Midbrain (tissue), 1 donor: ENCODE measurements at places on chromosomes 4 and X.

GRCh38 chrX:95733426-95733825, 951.2 kb upstream of the DIAPH2 start:
- no peak for DNase-seq

- no peak for DNase-seq
These were observed 20.4 kb downstream of the FAM184B start for GRCh38 chr4:17761062-17761461.

GRCh38 chr4:138650929-138651448, 364.6 kb upstream of the NOCT start:
- no peak for DNase-seq

- DNase-seq = no peak
These were observed 35.3 kb downstream of the C4orf54 start for GRCh38 chr4:99622341-99622740.

DNA sequence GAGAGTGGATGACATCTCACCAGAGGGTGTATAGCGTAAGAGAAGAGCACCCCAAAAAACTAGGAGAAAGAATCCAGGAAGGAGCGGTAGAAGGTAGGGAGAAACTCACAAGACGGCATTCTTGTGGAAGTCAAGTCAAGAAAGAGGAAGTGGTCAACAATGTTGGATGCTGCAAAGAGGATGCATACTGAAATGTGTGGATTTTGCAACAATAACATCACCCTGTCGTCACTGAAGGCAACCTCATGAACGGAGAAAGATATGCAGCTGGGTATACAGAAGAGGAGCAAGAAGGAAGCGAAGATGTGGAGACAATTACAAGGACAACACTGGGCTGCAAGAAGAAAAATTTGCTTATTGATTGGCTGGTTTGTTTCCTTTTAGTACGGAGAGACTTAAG, 11.4 kb upstream of the TAPT1 start:
- DNase-seq = no peak

- no peak for DNase-seq
These were observed 391.3 kb downstream of the PPP1R2C start for GRCh38 chrX:42386681-42387080.

- no peak for DNase-seq
These were observed 28.5 kb downstream of the MOB1B start for GRCh38 chr4:70930530-70931256.

DNA sequence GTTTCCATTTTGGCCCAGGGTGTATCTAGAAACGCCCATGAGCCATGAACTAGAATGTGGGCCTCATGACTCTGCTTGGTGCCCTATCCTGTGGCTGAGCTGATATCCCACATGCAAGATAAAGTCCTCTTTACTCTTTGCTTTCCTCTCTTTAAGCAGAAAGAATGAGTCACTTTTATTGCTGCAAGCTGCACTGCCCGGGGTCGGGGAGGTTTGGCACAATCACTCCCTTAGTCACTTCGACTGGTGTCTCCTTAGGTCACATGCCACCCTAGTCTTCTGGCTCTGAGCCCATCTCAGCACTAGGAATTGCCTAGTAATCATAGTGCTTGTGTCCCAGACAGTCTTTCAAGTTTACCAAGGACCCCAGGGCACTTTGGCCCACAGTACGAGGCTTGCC, 75.1 kb upstream of the CXorf66 start:
- DNase-seq = no peak

DNA sequence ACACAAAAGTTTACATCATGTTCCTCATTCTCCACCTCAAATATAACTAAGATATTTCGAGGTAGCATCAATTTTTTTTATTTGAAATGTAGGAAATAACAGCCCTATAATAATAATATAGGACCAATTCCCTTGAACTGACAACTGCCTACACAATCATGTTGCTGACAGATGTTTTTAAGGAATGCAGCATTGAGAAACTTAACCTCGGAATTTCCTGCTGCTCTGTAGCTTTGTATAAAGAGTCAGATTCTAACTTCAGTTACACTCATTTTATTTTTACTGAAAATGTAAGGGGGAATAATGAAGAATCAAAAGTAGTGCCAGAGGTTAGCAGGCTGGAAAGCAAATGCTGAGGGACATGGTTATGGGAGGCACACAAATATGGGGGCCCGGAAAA, 235.8 kb downstream of the RBMX2 start:
- no peak for DNase-seq

DNA sequence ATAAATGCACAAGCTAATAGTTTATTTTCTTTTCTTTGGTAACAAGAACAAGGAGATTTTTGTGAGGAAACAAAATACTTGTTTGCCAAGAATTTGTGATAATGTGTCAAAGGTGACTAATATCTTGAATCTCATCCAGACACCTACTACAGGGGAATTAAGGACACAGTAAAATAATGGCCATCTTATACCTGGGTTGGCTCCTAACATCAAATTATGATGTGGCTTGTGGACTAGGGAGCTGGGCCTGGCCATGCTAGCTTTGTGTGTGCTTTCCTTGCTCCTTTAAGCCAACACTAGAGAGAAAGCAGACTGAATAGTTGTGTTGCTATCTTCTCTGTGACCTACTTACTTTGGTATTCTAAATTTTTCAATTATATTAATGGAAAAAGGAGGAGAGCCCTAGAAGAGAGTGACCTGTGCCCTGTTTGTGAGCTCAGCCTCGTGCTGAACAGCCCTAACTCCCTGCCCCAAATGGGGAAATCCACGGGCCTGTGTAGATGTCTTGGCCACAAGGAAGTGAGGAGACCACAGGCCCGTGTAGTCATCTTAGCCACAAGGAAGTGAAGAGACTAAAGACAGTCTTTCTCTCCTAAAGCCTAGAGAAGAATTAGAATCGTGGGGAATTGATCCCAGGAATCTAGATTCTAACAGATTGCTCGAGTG, 23.3 kb downstream of the ARHGAP24 start:
- no peak for DNase-seq

GRCh38 chr4:8564595-8564994, 15.6 kb upstream of the GPR78 start:
- no peak for DNase-seq

GRCh38 chrX:69027181-69028005, 137.9 kb downstream of the PJA1 start:
- no peak for DNase-seq

- no peak for DNase-seq
These were observed 504.3 kb downstream of the FAM133A start for GRCh38 chrX:94178145-94178788.

GRCh38 chr4:77501851-77502250, 103.8 kb upstream of the CXCL13 start:
- DNase-seq = no peak

- DNase-seq = no peak
These were observed 45.1 kb downstream of the KDR start for GRCh38 chr4:55080174-55080865.

- DNase-seq = peak; percentile 59
These were observed 10.1 kb upstream of the FGG start for GRCh38 chr4:154622598-154622997.

GRCh38 chrX:526295-527224, 104.0 kb upstream of the SHOX start:
- no peak for DNase-seq

DNA sequence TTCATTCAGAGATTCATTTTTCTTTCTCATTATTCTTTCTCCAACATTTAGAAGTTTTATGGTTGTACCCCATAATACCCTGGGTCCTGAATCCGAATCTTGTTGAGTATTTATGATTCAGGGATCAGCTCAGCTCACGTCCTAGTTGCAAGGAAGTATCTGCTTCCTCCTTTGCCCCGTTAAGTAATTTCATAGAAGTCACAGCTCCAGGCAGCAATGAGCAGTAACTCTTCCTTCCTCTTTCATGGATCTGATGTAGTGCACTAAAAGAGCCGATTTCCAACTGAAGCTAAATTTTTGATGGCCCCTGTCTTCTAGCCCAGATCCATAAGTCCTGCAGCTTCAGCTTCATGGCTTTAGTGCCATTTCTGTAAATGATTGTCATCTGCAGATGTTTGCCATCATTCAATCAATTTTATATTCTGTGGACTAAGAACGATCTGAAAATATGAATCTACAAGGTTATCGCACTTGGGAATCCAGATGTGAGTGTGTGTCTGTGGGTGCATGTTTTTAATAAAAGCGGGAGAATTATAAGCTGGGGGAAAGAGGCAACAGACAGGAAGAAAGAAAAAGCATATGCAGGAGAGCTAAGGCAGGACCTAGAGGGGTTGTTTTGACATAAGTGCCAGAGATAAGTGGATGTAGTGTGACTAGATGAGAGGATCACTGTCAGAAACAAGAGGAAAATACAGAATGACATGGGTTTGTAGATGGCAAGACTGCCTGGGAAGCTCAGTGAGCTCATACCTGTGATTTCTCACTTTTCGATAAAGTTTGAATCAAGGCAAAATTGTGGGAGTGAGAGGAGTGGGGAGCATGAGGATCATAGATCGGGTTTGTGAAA, 17.5 kb downstream of the VEGFD start:
- no peak for DNase-seq

- no peak for DNase-seq
These were observed 41.0 kb upstream of the AGA start for GRCh38 chr4:177483271-177483670.

DNA sequence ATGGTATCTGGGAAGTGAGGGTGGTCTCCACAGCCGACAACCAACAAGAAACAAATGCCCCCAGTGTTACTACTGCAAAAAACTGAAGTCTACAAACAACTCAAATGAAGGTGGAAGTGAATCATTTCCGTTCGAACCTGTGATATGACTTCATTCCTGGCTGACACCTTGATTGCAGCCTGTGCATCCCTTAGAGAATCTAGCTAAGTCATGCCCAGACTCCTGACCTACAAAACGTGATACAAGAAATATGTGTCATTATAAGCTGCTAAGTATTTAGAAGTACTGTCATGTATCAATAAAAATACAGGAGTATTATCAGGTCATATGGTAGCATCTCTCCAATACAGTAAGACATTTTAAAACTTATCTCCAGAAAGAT, 959.7 kb upstream of the LCORL start:
- no peak for DNase-seq

GRCh38 chr4:67576538-67576937, 18.0 kb downstream of the STAP1 start:
- DNase-seq = no peak

DNA sequence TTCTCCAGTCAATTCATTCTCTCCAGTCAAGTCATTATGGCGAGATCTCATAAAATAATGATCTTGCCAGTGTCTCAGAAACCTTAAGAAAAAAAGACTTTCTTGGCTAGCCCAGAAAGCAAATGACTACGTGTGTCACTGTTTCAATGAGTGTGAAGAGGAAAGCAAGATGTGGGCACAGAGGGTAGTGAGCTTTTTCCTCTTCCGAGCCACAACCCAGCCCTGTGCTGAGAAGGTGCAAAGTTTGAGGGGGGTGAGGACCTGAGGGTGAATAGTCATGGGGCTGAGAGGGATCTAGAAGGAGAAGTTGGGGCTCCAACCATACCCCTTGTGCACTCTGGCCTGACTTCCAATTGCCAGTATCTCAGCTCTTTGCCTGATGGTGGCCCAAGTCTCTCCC, 85.6 kb upstream of the EGFL6 start:
- no peak for DNase-seq

GRCh38 chr4:2299794-2300193, 37.9 kb upstream of the MXD4 start:
- no peak for DNase-seq

- no peak for DNase-seq
These were observed 446 bp upstream of the FAM50A start for GRCh38 chrX:154443479-154443910.

GRCh38 chrX:10514891-10515290, 105.5 kb downstream of the MID1 start:
- DNase-seq = no peak

- peak; percentile 16 for DNase-seq
These were observed 1058.9 kb downstream of the C4orf33 start for GRCh38 chr4:130154901-130155300.

DNA sequence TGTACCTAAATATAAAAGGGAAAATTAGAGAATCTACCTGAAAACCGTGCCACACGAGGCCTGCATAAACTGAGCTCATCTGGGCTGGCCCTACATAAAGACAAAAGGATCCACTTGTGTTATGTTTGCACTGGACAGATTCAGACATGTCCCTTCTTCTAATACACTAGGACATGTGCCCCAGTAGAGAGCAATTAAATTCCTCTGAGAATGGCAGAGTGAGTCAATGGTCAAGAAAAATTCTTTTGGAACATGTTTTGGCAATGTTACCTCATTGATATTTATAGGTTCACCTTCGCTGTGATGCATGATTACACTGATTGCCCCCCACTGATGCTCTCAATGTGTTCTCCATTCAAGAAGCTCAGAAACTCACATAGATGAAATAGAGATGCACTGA, 95.2 kb downstream of the MANBA start:
- no peak for DNase-seq

- DNase-seq = peak; percentile 68
These were observed 3.5 kb upstream of the SLIT2 start for GRCh38 chr4:20248155-20248558.

DNA sequence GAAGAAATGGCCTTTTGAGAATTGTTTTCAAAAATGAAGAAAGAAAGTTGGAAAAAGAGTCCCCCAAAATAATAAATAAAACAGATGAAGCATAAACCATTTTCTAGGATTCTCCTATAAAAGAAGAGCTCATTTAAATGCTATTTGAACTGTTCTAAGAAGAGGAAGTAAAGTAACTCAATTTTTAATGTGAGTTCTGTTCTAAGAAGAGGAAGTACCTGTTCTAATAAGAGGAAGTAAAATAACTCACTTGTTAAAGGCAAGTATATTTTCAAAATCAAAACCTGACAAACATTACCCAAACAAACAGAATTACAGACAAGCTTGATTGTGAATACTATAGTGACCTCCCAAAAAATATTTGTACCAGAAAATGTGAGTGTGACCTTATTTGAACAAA, 1326.3 kb downstream of the C4orf33 start:
- DNase-seq = no peak

- DNase-seq = no peak
These were observed 90.0 kb upstream of the GATB start for GRCh38 chr4:151850791-151851213.

GRCh38 chr4:79756140-79756895, 316.7 kb downstream of the ANTXR2 start:
- DNase-seq = no peak

- no peak for DNase-seq
These were observed 702.4 kb upstream of the EPHA5 start for GRCh38 chr4:66372706-66373105.

GRCh38 chr4:52051615-52052474, 741 bp downstream of the SPATA18 start:
- DNase-seq = peak; percentile 13

DNA sequence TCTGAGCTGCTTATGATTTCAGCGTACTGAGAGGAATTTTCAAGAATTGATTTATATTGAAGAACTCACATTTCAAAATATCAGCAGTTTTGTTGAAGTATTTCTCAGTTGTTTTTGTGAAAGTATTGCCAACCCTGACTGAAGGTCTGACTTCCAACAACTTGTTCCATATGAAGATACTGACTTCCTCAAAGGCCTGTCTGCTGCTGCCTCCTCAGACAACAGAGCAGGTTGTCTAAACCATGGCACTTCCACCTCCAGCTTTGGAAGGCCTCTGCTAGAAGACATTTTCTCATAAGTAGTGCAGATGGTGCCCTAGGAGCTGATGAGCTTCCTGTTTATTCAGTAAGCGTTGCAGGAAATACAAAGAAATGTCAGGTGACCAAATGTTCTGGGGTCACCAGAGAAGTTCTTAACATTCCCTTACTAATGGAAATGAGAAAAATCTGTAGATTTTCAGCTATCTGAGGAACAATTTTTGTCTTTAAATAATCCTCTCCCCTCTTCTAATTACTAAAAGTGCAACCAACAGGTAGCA, 28.8 kb downstream of the FGF2 start:
- DNase-seq = peak; percentile 37

- no peak for DNase-seq
These were observed 306.5 kb downstream of the CAMK2D start for GRCh38 chr4:113455061-113455460.
